ENCODE measurements at places on chromosomes 12 and 14. TPM values are rescaled to one million over a fixed set of nuclear protein-coding genes. Genes with fewer than 3 reads are reported as not detected.

SPTB gene
- 0.91 TPM for total RNA-seq

PLXNC1 gene
- 0.04 TPM for total RNA-seq

GLIPR1L1 gene
- total RNA-seq, result not detected

ARL6IP4 gene
- 255 TPM for total RNA-seq

KDM5A gene
- 16.5 TPM for total RNA-seq

OTX2 gene
- total RNA-seq, result not detected

JKAMP gene
- total RNA-seq, result 69.2 TPM

GLT8D2 gene
- 0.21 TPM for total RNA-seq

CLEC12A gene
- not detected for total RNA-seq

GLI1 gene
- 7.3 TPM for total RNA-seq
